ENCODE measurements at places on chromosomes 1 and 21.

GRCh38 chr21:27407271-27407670 is 440.4 kb upstream of the ADAMTS5 start:
- no peak for DNase-seq

- peak; percentile 27 for DNase-seq
Observed at GRCh38 chr1:3352299-3352951, 102.0 kb upstream of the ARHGEF16 start.

DNA sequence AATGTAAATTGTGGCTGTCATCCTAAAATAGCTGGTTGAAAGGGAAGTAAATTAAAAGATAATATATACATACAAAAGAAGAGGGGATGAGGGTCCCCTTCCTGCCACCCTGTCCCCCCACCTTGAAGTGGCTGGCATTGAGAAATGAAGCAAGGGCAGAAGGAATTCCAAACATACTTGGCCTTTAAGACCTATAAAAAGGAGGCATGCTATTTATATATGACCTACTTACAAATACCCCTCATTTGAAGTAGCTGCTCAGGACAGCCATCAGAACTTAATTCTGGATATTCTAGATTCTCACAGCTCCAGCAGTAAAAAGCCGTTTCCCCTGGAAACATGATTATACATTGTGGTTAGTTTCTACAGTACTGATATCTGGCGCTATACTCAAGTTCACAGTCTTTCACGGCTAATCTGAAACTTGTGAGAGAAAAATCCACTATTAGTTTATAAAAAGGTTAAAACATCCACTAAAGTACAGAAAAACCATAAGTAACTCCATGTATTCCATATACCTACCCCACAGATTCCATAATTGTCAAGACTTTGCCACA is 9.6 kb upstream of the MAP10 start:
- no peak for DNase-seq

DNA sequence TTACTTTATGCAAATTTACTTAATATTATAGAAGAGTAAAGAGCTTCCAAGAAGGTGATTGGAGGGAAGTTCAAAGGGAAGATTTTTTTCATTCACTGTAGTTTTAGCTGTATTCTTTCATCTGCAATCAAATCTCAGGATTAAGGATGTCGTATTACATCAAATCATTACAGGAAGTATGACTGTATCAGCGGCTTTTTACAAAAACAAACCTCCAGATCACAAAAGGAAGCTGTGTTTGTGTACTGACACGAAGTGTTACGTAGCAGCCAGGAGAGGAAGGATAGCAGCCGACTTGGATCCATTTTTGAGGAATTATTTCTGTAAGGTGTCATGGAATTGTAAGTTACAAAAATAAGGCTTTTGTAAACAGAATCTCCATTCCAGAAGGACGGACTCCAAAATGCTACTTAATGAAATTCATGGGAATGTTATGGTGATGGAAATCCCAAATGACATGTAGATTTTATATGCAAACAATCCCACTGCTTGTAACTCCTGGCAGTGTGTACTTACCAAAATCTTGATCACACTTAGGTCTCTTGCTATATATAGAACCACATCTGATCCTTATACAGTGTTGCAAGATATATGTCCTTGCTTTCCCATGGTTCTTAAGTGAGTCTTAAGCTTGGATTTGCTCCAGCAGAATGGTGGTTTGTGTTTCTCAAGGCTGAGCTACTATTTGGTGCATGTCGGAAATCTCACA is 49.8 kb downstream of the KCNJ15 start:
- peak; percentile 81 for DNase-seq

DNA sequence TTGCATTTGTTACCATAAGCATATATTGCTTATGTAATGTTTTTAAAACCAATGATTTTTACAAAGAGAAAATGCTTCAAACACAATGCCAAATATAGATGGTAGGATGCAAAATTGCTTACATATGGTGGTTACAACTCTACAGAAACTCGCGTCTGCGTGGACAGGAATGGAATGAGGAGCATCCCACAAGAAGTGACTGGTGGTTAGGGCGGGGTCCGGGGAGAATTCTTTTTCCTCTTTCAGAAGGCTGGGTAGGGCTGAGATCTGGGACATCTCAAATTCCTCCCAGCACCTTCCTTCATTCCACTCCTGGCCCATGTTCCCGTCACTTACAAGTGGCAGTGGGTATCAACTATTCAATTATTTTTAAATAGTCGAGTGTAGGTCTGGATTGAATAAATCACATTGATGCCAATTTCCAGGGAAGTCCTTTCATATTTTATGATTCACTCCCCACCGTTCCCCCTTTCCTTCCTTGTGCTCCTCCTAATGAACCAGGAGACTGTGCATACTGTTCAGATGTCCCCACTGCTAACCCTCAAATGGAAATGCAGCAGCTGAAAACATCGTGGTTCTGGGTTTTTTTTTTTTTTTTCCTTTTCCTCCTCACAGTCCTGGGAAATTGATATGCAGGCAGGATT is 174.5 kb upstream of the POU3F1 start:
- peak; percentile 70 for DNase-seq

DNA sequence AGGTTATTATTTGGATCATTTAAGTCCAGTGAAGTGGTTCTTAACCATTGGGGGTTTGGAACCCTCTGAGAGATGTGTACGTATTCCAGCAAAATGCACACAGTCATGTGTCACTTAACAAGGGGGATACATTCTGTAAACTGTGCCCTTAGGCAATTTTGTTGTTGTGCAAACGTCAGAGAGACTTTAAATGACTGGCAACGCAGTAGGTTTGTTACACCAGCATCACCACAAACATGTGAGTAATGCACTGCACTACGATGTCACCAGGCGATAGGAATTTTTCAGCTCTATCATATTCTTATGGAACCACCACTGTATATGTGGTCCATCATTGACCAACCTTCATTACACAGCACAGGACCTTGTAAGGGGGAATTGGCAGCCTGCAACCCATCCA is 11.9 kb downstream of the AHCYL1 start:
- no peak for DNase-seq

DNA sequence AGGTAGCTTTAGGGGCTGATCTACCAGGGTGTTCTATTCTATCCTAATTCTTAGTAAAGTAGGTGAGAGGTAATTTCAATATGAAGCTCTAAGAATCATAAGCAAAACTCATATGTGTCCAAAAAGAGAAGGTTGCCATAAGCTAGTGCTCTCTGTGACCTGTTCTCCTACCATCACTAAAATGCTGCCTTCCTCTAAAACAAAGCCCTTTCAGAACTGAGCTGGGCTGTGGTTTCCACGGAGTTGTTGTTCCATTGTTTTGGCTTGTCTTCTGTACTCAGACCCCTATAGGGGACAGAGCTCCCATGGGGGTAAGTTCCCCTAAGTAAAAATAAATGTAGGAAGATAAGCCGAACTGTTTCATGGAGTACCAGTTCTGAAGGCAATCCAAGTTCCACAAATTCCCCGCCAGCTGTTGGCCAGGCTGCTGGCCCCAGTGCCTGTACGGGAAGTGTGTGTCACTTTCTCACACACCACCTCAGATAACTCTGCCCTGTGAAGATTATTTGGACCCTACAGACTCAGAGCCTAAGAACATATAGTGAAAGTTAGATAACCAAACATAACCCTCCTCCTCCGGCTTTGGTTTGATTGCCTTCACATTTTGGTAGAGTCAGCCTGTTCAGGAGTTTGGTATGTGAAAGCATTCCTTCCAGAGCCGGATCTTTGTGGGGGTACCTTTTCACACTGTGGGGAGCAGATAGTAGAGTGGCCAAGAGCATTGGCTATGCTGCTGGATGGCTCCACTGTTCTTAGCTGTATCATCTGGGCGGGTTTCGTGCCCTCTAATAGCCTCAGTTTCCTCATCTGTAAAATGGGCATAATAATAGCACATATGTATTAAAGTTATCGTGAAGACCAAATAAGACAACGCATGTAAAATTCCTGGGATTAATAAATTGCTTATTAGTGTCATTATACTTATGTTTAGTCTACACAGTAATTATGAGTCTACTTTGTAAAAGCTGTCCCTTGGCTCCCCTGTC is 10.8 kb downstream of the DPT start:
- no peak for DNase-seq

DNA sequence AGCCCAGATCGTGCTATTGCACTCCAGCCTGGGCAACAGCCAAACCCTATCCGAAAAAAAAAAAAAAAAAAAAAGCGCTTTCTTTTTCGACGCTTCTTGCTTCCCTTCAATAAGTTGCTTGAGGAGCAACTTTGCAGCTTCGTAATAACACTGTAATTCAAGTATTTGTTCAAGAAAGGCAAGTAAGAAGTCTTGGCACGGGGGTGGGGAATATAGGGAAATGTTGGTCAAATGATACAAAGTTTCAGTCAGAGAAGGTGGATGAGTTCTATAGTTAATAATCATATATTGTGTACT is 871 bp upstream of the PSMA5 start:
- no peak for DNase-seq

GRCh38 chr1:147665521-147665920 is 4.8 kb downstream of the ACP6 start:
- no peak for DNase-seq

GRCh38 chr1:172089768-172090510 is 248.6 kb downstream of the DNM3 start:
- DNase-seq: no peak

DNA sequence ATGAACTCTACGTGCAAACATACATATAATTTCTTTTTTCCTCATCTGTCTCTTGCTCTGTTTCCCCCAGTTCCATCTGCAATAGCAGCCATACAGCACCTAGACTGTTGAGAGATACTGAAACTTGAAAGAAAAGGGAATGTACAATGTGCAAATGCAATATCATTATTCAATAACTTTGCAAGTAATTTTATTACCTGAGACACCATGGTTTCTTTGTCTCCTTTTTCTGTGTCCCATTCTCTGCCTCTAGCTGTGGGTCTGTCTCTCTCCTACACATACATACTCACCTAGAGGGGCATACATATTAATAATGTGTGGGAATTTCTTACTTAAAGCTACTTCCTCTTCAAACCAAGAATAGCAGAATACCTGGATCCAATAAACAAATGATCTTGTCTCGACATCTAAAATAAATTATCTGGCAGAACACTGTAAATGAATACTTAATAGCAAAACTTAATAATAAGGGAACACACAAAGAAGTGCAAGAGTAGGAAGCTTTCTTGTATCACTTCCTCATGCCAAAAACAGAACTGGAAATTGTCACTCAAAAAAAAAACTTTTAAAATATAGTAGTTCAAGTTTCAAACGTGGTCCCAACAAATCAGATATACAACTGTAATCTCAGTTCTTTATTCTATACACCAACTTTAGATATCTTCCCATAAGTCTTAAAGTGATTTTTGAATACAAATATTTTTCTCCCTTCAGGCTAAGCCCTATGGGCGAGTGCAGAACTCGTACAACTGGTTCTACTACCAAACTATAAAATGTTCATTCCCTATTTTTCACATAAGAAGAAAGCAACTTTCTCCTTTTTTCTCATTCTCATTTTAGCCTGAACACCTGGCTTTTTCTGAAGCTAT is 194.6 kb downstream of the NRIP1 start:
- no peak for DNase-seq

DNA sequence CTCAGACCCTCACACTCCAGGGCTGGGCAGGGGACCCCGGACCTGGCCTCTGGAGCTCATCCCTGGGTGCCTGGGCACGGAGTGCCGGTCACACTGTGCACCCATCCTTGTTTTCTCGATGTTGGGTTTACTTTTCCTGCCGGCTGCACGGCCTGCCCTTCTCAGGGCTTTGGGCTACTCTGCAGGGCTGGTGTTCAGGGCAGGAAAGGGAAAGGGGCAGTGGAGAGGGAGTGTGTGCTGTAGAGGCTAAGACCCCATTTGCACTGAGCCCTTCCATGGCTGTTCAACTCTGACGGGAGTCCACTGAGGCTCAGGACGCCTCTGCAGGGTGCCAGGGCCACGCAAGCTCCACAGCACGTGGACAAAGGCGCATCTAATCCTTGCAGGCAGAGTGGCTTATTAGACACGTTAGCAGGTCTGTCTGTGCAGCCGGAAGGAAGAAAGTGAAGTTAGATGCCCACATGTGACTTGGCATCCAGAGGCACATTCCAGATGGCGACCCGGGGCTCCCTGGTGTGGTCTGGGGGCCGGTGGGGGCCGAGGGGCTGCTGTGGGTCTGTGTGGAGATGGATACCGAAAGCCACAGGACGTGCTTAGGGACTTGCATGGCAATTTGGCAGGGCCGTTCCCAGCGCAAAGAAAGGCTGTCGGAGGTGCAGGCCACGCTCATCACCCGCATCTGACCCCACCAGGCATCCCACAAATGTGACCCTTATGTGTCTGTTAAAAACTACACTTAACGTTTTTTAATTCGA is 33.6 kb downstream of the COL18A1 start:
- no peak for DNase-seq

DNA sequence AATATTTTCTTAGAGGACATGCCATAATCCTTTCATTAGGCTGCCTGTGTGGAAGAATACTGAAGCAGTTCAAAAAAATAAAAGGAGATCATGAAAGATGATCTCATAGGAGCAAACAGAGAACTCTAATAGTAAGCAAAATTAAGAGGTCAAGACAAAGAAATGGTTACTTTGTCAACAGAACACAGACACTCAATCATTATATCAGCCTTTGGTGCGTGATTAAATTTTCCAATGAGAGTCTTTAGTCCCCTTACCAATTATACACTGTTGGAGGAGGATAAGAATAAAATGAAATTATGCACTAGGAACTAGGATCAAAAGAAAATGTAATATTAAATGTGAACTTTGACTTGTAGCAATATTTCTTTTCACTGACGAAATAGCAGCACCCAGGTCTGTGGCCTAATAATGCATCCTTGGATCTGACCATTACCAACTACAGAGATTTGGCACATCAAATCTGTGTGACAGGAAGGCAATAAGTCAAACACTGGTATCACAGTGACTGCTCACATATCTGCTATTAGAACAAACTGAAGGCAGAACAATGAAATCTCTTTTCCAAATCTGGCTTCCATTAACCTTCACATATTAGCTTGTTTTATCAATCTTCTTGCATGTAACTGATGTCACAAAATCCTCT is 1812.9 kb downstream of the PLA2G4A start:
- no peak for DNase-seq

DNA sequence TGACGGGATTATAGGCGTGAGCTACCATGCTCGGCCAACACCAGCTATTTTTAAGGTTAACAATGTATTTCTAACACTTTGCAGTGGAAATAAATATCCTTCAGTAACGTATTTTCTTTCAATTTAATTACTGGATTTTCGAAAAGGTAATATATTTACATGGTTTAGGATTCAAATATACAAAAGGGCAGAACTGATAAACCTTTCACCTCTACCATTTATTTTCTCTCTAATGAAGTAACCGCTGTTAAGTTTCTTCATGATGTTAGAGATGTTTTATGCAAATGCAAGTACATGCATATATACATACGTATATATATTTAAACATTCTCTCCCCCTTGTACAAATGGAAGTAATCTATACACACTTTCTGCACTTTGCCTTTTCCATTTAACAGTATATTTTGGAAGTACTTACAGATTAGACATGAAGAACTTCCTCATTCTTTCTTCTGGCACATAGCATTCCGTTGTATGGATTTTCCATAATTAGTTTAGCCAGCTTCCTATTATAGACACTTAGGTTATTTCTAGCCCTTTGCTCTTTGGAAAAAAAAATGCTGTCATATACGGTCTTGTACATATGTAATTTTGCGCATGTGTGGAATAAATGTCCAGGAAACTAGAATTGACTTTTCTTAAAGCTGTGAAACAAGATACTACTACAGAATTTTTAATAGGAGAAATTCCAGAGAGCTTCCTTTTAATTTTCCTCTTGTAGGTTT is 14.9 kb upstream of the HJV start:
- no peak for DNase-seq

Data from GM04504 (cell line).